ENCODE measurements at places on chromosomes 16 and 17. TPM values are rescaled to one million over a fixed set of nuclear protein-coding genes. Genes with fewer than 3 reads are reported as not detected.

The CCDC40 gene
- 2.7 TPM for total RNA-seq

The SGSH gene
- total RNA-seq = 18.3 TPM

The CD300H gene
- total RNA-seq = not detected

The SMARCE1 gene
- total RNA-seq = 75.0 TPM

The TPSG1 gene
- not detected for total RNA-seq

The TBC1D3B gene
- total RNA-seq = 9.5 TPM

The PRR29 gene
- 0.09 TPM for total RNA-seq

The HASPIN gene
- 8.9 TPM for total RNA-seq

The KRT20 gene
- total RNA-seq = not detected

The UMOD gene
- not detected for total RNA-seq

The TP53TG3 gene
- total RNA-seq = not detected

The C16orf96 gene
- 0.17 TPM for total RNA-seq

The OTOP3 gene
- total RNA-seq = not detected

The CCL18 gene
- not detected for total RNA-seq

The TP53TG3B gene
- total RNA-seq = not detected

The STH gene
- not detected for total RNA-seq

The SLC16A5 gene
- 3.5 TPM for total RNA-seq

The SCIMP gene
- not detected for total RNA-seq

The CACNA1H gene
- total RNA-seq = not detected

The ABI3 gene
- total RNA-seq = not detected

The ST6GALNAC2 gene
- 73.3 TPM for total RNA-seq

The MLLT6 gene
- total RNA-seq = 55.4 TPM

The SLC6A4 gene
- not detected for total RNA-seq

The TPSD1 gene
- total RNA-seq = not detected

The UTS2R gene
- total RNA-seq = not detected

The SPATA22 gene
- not detected for total RNA-seq

The ALKBH5 gene
- 118 TPM for total RNA-seq

The GPR139 gene
- not detected for total RNA-seq

The TNP2 gene
- total RNA-seq = not detected

The MT3 gene
- total RNA-seq = not detected

The CYB561 gene
- total RNA-seq = 22.9 TPM

The KCNJ12 gene
- not detected for total RNA-seq

The KRT25 gene
- total RNA-seq = not detected

The TEX19 gene
- not detected for total RNA-seq

The STX4 gene
- total RNA-seq = 64.3 TPM

The IL21R gene
- total RNA-seq = 0.17 TPM

The CDH16 gene
- total RNA-seq = not detected

The GALR2 gene
- 0.24 TPM for total RNA-seq

The TBC1D26 gene
- not detected for total RNA-seq

The C17orf58 gene
- total RNA-seq = 7.2 TPM

The MGAT5B gene
- total RNA-seq = 0.89 TPM

The ENPP7 gene
- total RNA-seq = not detected

The CCL11 gene
- total RNA-seq = not detected

The TMEM235 gene
- total RNA-seq = not detected

The EFNB3 gene
- total RNA-seq = 9.2 TPM

The RPRML gene
- total RNA-seq = not detected

The SLC5A2 gene
- not detected for total RNA-seq

The PPP1R1B gene
- not detected for total RNA-seq

The SCNN1B gene
- total RNA-seq = 3.0 TPM

The PRSS21 gene
- 24.3 TPM for total RNA-seq

The MEIOC gene
- total RNA-seq = 0.13 TPM

The GRAPL gene
- not detected for total RNA-seq

The PIK3R5 gene
- total RNA-seq = not detected

The SLC9A5 gene
- total RNA-seq = 0.67 TPM

Data from mammary epithelial cell (primary cell).